ENCODE measurements at places on chromosomes 1 and 21.

GRCh38 chr1:43069461-43070050 is 102.5 kb downstream of the EBNA1BP2 start:
- no peak for DNase-seq

- no peak for DNase-seq
Observed at GRCh38 chr1:206037581-206037980, 13.9 kb upstream of the CTSE start.

DNA sequence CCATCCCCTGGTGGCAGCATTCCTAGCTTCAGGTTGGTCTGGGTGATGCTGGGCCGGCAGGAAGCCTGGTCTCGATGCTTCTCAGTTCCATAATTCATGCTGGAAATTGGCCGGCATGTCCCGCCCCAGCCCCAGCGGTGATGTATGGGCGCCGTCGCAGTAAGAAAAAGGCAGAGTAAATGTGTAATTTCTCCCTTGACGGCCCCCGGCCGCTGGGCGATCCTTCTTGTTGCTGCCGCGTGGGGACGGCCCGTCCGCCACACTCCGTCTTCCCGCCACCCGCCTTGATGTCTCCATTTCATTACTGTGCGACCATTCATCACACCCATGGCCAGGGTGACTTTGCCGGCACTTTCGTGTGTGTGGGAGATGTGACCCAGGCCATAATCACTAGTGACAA is 8.5 kb downstream of the DMAP1 start:
- DNase-seq: no peak

GRCh38 chr1:55476445-55477015 is 261.4 kb upstream of the USP24 start:
- no peak for DNase-seq

GRCh38 chr1:42179900-42180329 is 15.4 kb upstream of the GUCA2A start:
- no peak for DNase-seq

GRCh38 chr21:38659936-38660332 is 145.8 kb upstream of the ETS2 start:
- DNase-seq: no peak

- DNase-seq: no peak
Observed at GRCh38 chr1:41020109-41020576, 1.4 kb downstream of the SLFNL1 start.

DNA sequence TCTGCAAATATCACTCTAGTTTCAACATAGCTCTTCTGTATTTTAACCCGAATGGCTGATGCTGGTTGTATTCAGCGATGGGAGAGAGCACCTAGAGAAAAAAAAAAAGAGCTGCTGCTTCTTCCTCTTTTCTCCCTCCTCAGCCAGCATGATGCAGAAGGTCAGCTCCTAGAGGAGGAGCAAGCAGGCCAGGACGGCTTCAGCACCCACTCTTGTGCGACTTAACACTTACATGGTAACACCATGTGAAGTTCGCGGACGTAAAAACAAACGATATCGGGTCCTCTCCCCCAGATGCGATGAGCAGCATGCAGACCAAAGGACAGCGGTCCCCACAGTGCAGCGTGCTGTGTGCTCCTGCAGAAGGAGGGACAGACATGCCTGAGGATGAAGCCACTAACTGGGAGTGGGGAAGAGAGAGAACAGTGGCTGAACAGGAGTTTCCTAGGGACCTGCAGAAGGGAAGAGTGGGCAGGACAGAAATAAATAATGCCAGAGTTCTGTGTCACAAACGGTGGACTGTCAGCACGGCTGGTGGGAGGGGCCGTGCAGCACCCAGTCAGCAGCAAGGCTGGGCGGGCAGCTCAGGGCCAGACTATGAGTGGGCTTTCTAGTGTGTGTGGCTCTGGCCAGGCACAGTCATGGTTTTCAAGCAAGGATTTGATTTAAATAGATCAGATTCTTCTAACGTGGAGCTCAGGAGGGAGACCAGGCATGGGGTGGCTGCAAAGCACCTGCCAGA is 11.4 kb upstream of the B3GALT5 start:
- DNase-seq: no peak

GRCh38 chr21:16589006-16589898 is 859.5 kb downstream of the USP25 start:
- no peak for DNase-seq

DNA sequence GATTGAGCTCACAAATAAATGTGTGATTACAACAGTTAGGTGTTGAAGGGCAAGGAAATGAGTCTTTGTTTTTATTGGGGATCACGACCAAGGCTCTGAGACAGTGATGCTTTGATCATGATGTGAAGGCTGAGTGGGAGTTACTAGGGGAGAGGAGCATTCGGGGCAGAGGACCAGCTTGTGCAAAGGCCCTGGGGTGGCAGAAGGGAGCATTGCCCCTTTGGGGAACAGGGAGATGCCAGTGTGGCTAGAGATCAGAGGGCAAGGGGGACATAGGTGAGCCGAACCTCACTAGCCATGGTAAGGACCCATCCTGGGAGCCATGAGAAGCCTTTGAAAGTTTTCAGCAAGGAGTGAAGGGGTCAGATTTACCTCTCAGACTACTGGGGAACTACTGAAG is 31.1 kb downstream of the TNFRSF8 start:
- no peak for DNase-seq

- peak; percentile 82 for DNase-seq
Observed at GRCh38 chr1:92960395-92961130, 699 bp downstream of the DIPK1A start.

DNA sequence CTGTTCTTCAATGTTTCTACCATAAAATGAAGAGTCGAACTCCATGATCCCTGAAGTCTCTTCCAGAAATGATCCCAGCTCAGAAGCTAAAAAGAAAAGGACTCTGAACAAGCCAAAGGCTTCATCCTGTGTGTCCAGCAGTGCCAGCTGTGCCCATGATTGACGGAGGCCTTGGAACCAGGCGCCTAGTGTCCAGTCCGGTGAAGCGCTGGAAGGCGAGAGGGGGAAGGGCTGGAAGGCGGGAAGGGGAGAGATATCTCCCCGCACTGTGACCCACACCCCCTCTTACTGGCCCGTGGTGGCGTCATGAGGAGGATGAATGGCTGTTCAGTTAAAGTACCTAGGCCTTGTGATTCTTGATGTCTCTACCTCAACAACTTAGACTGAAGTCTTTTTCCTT is 10.4 kb upstream of the PLEKHA6 start:
- DNase-seq: no peak

DNA sequence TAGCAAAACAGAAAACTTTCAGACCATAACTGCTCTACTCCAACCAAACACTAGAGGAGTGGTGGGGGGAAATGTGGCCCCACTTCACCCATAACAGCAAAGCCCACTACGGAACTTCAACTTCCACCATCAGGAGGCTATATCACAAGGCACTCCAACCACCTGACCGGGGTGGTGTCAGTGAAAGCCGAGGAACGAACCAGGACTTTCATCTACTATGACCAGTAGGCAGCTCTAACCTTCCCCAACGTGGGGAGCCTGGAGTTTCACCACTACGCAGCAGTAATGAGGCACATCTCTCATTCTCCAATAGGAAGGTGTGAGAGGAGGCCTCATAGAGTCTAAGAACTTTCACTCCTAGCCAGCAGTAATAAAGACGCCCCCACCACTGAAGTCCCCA is 42.4 kb upstream of the ATP1B1 start:
- no peak for DNase-seq

GRCh38 chr1:97042551-97042950 is 321.0 kb downstream of the PTBP2 start:
- no peak for DNase-seq

DNA sequence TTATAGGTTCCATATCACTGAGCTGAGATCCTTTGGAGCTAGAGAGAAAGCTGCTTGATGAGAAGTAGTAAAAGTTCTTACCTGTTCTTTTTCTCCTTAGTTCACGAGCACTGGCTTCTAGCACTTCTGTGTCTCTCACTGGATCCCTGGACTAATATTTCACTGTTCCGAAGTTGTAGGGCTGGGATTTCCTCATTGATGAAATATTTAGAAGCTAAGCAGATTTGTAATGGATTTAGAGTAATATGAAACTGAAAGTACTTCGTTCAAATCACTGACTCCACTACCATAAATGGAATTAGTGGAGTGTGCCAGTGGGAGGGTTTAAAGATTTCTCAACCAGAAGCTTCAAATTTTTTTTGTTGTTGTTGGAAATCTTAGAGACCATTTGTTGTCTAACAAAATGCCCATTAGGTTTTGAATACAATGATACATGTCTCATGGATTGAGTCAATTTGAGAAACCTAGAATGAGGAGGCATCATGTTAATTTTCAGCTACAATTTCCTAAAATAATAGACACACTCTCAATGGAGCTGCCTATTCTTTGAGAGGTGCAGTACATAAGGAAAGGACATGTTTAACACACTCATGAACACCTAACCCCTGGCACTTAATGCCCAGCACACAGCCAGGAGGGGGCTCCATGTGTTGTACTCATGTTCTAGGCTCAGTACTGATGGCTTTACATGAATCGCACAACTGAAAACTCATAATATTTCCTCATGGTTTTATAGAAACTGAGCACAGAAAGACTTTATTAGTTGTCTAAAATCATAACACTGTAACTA is at the start of gene GBP1:
Gene GBP1, minus strand, starts transcription at position 130 of the 790 bp plus-strand sequence. CDS start 1,974 bp downstream, outside the sequence.
- DNase-seq: peak; percentile 93

GRCh38 chr1:87560601-87561360 is 232.1 kb downstream of the LMO4 start:
- DNase-seq: no peak

DNA sequence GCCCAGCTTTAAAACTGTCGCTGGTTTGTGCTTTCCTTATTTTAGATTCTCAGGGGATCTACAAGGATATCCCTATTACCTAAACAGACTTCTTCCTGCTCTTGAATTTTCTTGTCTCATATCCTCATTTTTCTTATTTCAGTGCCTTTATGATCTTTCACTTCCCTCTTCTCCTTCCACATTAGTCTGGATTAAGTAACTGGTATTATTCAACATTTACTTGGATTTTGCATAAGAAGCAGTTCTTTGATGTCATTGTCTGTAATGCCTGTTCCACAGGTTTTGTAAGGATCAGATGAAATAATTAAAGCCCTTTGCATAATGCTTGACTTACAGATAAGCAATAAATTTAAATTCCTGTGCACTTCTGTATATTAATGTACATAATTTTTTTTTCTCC is 26.5 kb downstream of the CXADR start:
- DNase-seq: no peak

DNA sequence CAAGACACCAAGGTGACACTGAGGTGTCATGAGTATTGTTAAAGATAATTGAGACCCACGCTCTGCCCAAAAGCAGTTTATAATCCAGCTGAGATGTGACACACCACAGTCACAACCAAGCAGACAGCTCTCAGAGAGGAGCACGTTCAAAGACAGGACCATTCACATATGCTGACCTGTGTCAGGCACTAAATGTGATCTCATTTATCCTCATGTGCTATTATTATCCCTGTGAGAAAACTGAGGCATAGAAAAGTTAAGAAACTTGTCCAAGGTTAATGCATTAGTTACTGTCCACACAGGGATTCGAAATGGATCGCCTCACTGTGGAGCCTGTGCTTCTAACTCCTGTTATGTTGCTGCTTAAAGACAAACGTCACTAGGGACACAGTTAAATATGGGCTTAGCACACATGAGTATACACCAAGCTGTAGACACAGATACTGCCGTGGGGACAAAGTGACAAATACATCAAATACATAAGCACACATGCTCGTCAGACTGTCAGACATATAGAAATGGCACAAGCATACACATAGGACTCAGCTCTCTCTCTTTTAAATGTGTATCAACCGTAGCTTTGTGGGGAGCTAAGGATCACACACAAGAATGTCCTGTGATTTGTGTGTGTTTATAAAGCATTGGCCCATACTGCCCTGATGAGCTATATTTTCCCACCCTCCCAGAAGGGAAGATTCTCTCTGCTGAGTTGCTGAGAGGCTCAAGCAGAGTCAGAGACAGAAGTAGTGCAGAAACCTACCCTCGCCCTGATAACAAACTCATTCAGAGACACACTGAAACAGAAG is 3.5 kb upstream of the IGSF8 start:
- DNase-seq: no peak

DNA sequence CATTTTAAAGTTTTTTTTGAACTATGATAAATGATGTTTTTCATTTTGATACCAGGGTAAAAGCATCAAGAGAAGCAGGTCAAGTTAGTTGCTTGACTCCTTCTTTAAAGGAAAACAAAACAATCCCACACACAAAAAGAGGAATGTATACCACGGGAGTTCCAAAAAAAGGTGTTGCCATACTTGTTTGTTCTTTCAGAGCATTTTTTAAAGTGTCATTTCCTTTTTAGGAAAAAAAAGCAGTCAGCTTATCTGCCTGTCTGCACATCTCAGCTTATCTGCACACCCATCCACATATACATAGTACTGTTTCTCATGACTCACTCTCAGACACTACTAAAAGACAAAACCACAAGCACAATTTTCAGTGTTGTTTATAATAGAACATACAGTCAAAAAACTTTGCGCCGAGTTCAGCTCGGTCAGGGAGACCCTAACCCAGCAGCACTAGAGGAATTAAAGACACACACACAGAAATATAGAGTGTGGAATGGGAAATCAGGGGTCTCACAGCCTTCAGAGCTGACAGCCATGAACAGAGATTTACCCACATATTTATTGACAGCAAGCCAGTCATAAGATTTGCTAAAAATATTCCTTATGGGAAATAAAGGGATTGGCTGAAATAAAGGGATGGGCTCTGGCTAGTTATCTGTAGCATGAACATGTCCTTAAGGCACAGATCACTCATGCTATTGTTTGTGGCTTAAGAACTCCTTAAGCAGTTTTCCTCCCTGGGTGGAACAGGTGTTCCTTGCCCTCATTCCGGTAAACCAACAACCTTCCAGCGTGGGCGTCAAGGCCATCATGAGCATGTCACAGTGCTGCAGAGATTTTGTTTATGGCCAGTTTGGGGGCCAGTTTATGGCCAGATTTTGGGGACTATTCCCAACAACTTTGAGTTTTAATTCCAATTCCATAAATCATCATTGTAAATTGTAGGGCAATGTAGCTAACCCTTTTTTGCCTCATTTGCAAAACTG is 11.4 kb upstream of the MNDA start:
- peak; percentile 36 for DNase-seq

GRCh38 chr1:35261412-35262120 is 6.9 kb upstream of the ZMYM4 start:
- DNase-seq: no peak

GRCh38 chr1:204348722-204349121 is 11.0 kb downstream of the PLEKHA6 start:
- no peak for DNase-seq

DNA sequence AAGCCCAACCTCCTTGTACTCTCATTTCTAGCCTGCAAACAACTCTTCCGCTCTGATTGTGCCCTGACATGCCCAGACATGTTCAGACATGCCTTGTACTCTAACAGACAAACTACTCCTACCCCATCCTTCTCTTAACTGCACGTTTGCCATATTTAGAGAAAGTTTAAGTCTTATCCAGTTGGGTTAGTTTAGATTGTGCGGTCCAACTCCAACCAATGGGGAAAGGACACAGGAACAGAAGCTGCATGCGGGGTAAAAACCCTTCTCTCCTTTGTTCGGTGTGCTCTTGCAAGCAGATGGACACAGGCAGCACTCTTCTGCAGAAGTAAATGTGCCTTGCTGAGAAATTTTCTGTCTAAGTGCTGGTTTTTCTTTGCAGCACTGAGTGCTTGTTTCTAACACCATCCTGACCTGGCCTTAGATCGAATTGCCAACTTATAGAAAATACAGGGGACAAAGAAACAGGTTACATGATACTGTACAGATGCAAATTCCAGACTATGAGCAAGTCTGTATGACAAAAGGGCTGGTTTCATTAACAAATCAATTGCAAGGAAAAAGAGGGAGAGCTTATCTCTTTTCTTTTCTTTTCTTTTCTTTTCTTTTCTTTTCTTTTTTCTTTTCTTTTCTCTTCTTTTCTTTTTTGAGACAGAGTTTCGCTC is 35.8 kb upstream of the IFNGR2 start:
- no peak for DNase-seq

Measured in CD4-positive, alpha-beta T cell treated with Interferon alpha-2 for 1 hour (primary cell).